NCI-H1694 (cell line): ENCODE measurements at places on chromosomes 2 and 18.

GRCh38 chr2:42008241-42008921, 39.4 kb upstream of the PKDCC start:
- DNase-seq, result no peak

DNA sequence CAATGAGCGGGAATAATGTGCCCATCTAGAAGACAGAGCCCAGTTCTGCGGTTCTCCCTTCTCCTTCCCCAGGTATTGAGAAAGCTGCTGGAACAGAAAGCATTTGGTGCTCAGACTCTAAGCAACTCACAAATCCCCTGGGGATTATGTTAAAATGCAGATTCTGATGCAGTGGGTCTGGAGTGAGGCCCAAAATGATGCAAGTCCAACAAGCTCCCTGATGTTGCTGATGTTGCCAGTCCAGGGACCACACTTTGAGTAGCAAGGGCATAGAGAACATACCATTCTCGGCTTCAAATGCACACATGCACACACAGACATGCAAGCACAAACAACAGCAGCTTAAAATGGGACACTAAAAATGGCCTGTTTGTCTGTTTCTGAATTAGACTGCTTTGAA, 274.8 kb upstream of the NCKAP5 start:
- DNase-seq, result no peak

- DNase-seq, result peak; percentile 44
Measured at GRCh38 chr18:51195451-51196117, 1.9 kb downstream of the MEX3C start.

- no peak for DNase-seq
Measured at GRCh38 chr2:37301408-37301807, 23.2 kb downstream of the PRKD3 start.

GRCh38 chr2:113233593-113234550, 44.8 kb downstream of the PAX8 start:
- no peak for DNase-seq

DNA sequence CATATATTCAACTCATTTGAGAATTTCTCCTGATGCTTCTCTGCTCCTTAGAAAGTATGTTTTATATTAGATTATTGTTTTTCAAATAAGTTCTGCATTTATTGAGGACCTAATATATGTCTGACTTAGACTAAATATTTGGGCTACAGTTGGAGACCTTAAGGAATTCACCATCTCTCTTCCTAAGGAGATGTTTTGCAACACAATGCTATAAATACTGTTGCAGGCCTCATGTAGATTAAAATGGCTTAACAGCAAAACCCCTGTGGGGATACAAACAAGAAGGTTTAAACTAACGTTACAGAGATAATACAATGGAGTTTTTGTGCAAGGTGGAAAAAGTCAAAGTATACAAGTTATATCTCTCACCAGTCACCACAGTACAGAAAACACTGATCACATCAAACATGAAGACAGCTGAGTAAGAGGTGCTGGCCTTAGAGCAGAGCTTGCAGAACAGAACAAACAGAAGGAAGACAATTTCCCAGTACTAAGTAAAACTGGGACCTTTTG, 20.1 kb upstream of the BMPR2 start:
- no peak for DNase-seq

GRCh38 chr2:239689985-239690384, 289.2 kb upstream of the HDAC4 start:
- DNase-seq, result no peak

DNA sequence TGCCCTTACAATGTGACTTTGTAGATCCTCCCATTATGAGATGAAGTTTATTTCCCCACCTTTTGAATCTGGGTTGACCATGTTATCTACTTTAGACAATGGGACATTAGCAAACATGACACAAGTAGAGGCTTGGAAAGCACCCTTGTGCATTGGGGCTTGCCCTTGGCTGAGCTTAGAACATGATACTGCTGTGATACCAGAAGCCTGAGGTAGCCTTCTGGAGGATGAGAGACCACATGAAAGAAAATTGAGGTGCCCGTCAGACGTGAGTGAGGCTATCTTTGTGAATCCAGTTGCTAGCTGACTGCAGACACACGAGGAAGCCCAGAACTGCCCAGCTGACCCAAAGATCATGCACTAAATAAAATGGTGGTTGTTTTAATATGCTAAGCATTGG, 341.2 kb downstream of the CYP26B1 start:
- no peak for DNase-seq

- no peak for DNase-seq
Measured at GRCh38 chr2:37895140-37895539, 29.9 kb upstream of the RMDN2 start.

GRCh38 chr2:241842620-241843211, 16.0 kb downstream of the PDCD1 start:
- no peak for DNase-seq

GRCh38 chr18:3441290-3441689, 8.7 kb upstream of the TGIF1 start:
- no peak for DNase-seq

GRCh38 chr2:11434443-11434842, 31.5 kb downstream of the E2F6 start:
- no peak for DNase-seq

DNA sequence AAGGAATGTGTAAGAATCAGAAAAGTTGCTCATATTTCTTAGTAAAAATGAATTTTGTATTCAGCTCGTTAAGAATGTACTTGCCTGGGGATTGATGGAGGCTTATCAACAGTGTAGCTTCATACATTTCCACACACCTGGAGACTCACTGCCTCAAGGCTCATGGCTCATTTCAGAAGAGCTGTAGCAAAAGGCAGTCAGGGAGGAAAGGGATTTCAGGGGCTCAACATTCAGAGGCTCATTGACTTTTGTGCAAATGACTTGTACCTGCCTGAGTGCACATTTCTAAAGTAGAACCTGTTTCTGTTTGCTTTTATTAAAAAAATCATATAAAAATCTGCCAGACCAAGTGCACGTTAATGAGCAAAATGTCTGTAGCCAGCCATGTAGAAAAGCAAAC, 304.4 kb downstream of the KCNS3 start:
- no peak for DNase-seq

- no peak for DNase-seq
Measured at GRCh38 chr18:78827141-78827540, 152.5 kb upstream of the SALL3 start.

DNA sequence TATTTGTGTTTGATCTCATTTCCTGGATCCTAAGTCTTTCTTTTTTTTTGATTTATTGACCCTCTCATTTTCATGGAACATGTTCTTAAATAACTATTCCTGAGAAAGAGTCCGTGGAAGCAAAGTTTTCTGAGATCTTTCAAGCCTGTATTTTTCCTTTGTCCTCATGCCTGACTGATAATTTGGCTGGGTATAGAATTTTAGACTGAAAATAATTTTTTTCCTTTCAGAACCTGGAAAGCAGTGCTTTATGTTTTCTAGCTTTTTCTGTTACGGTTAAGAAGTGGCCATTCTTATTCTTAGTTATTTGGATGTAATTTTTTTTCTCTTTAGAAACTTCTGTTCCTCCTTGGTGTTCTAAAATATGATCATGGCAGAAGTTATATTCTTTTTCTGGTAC, 82.5 kb downstream of the SEMA4F start:
- no peak for DNase-seq

GRCh38 chr2:55490554-55490953, 29.0 kb upstream of the CFAP36 start:
- peak; percentile 98 for DNase-seq

DNA sequence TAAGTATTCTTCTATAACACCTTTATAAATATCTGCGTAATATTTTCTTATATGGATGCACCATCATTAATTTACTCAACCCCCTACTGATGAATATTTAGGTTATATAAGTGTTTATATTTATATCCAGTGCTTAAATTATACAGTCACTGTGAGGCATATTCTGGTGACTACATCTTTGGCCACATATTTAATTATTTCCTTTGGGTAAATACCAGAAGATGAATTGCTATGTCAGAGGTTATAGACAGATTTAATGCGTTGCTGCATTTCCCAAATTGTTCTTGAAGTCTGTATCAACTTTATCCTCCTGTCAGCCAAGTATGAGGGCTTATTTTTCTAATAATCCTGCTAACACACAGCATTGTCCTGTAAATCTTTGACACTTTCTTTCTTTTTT, 18.7 kb downstream of the DYSF start:
- DNase-seq, result no peak

DNA sequence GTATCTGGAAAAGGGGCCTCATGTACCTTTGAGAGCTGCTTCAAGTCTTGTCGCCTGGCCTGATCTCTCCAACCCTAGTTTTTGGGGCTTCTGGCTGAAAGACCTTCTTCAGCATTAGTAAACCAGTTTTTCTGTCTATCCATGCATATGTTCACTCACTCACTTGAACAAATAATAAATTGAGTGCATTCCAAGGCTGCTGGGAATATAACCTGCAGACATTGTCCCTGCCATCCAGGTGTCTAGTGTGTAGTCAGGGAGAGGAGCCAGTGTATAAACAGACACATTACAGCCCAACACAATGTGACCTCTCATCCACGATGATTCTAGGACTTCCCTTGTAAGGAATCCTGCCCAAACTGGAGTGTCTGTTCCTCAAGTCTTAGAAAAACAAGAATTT, 262.1 kb downstream of the PRKCE start:
- no peak for DNase-seq

DNA sequence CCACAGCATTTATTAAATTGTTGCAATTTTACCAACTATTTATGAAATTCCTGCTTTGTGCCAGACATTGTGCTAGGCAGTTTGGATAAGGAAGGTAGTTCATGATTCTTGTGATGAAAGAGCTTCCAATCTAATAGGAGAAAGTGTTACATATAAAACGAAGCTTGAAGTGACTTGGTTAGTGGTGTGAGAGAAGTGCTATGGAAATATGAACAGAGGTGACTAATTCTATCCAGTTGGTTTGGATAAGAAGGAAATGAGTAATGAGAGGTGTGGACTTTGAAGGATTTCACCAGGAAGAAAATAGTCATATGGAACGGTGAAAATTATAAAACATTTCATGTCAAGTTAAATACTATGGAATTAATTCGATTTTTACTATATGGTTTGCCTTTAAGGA, 48.6 kb downstream of the EML6 start:
- no peak for DNase-seq

DNA sequence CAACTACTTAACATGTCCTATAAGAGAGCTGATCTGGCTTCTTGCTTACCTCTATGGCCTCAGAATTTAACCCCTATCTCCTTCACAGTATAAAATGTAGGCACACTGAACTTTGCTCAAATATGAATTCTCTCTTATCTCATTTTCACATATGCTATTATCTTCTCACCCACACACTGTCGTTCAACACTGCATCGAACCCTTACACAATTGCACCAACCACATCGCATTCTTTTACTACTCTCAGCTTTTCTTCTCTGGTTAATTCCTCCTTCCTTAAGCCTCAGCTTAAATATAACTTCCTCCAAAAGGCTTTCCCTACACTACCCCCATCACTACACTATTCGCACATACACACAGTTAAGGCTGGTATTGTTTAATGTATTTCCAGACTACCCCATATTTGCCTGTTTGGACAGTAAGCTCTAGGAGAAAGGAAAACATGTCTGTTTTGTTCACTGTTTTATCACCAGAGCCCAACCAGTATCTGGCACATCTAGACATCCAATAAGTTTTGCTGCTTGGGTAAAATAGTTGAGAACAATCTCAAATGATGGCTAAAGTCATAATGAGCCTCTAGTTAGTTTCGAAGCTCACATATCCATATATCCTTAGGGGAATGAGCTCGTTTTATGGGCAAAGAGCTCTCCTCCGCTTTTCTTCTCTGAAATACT, 47.7 kb downstream of the HIBCH start:
- no peak for DNase-seq

DNA sequence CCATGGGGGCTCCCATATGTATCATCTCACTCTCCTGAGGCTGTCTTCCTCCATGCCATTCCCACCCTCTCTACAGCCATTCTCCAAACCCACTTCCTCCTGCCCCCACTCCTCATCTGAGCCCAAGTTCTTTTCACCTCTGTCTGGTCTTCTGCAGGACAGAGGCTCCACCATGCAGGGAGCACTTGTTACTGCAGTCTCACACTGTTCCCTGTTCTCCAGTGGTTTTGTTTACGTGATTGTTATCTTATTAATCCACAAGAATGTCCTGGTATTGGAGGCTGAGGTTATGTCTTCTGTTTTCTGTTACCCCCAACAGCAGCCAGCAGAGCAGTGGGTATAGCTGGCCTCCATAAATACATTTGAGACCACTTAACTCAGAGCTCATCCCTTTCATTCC, 51.4 kb downstream of the PAX8 start:
- no peak for DNase-seq

- no peak for DNase-seq
Measured at GRCh38 chr2:171399292-171399691, 34.5 kb downstream of the METTL8 start.

DNA sequence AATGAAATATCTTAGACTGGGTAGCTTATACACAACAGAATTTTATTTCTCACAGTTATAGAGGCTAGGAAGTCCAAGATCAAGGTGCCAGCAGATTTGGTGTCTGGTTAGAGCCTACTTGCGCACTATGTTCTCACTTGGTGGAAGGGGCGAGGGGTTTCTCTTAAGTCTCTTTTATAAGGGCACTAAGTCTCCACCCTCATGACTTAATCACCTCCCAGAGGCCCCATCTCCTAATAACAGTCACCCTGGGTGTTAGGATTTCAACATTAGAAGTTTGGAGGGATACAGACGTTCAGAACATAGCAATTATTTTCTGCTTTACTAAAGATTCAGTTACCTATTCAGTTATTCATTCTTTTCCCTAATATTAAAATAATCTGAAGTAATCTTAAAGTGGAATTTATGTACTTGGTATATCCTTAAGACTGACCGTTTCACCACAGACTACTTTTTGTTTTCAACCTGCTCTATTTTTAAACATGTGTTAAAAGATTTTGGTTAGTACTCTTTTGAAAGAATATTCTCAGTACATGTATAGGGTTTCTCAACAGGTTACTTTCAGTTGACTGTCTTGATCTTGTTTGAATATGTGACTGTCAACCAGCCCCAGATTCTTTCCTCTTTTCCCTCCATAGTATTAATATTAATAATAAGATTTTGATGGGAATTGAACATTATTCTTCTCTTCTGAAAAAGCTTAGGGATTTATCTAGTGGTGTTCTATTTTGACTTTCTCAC, 130.0 kb downstream of the TAF4B start:
- no peak for DNase-seq

DNA sequence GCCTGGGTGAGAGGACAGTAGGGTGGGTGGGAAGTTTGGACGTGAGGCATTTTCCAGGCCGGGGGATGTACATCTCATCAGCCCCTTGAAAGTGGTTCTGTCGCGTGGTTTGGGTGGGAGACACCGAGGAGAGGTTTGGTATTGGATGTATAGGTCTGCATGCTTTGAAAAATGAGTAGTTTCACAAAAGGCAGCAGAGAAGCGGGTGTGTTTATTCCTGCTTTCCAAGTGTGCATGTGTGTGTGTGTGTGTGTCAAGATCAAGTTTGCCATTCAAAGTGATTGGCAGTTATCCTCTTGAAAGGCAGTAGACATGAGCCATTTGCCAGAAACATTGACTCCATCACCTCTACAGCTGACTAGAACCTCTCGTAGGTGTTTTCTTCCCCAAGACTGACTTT, 423.1 kb upstream of the POU3F3 start:
- no peak for DNase-seq

DNA sequence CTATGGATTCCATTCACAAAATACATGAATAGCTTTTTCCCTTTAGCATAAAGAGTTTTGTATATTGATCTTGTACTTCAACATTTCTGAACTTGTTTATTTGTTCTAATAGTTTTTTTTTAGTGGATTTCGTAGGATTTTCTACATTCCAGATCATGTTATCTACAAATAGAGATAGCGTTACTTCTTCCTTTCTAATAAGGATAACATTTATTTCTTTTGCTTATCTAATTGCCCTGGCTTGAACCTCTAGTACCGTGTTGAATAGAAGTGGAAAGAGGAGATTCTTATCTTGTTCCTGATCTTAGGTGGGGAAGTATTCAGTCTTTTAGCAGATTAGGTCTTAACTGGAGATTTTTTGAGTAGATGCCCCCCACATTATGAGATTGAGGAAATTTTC, 9.5 kb downstream of the UGT1A6 start:
- DNase-seq, result no peak
